ENCODE measurements at places on chromosomes 1 and 21.

DNA sequence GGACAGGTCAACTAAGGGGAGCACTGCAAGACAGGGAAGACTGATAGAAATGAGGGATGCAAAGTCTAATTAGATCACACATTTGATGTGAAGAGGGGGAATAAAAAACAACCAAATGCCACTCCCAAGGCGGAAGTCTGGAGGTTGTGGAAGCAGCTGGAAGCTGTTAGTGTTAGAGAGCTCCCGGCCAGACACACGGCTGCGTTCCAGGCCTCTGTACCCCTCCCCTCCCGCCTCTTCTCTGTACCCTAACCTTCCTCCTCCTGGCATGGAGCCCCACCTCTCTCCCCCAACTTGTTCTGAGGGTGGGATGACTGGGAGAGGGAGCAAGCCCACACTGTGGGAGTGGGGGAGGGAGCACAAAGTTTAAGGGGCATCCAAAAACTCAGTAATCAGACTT is 67.0 kb downstream of the PLEKHA6 start:
- DNase-seq = no peak

- DNase-seq = no peak
Observed at GRCh38 chr1:61093525-61094137, 11.3 kb downstream of the NFIA start.

- DNase-seq = no peak
Observed at GRCh38 chr1:91754816-91755580, 131.0 kb downstream of the TGFBR3 start.

GRCh38 chr1:82724246-82724645 is 923.5 kb downstream of the ADGRL2 start:
- no peak for DNase-seq

DNA sequence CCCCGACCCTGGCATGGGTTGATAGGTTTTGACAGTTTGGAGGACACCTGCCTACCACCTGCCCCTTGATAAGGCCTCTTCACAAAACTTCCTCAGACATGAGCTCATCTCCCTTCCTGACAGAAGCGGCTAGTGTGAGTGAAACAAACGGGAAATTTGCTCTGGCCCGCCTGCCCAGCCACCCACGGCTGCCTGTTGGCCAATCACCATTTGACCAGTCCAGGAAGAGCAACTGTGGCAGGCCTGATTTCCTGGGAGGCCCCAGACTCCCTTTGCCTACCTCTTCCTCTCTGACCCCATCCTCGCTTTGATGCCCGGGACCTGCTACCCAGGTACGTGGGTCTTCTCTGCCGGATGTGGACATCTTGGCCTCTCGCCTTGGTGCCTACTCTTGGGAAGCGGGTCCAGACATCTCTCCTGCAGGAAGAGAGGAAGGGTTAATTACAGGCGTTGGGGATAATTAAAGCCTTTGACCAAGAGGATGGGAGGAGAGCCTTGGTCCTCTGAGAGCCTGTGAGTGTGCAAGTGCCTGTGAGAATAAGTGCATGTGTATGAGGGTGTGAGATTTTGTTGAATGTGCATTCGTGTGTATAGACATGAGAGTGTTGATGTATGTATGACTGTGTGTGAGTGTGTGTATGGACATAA is 1.1 kb upstream of the EPHA2 start:
- no peak for DNase-seq

GRCh38 chr1:20147846-20148570 is 8.9 kb downstream of the PLA2G2F start:
- DNase-seq = peak; percentile 22

GRCh38 chr1:165933446-165934170 is 106.2 kb downstream of the UCK2 start:
- no peak for DNase-seq

DNA sequence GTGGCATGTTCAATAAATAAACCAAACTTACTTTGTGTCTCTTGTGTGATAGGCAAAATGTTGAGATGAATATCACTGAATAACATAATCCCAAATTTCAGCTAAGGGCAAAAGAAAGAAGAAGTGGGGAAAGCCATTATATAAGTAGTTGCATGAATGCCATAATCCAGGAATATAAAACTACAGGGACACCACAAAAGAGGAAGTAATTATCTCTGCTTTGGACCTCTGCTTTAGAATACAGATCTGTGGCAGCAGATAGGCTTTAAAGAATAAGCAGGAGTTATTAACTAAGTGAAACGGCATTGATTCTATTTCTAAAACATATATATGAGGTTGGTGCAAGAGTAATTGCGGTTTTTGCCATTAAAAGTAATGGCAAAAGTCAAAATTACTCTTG is 288.5 kb upstream of the SNX7 start:
- no peak for DNase-seq

DNA sequence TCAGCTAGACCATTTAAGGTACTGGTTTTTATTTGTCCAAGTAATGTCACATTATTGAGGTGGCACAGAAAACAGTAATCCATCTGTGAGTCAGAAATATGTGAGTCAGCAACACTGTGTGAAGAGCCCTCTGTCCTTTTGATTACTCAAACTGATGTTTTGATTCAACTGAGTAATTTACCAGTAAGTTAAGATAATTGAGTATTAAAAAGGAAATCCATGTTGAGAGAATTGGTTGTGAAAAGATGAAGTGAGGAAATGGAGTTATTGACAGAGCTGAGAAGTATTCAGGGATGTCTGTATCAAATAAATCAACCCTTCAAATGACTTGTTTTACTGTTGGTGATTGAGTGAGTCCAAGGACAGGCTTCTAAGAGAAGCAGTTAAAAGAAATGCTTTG is 302.7 kb upstream of the SGIP1 start:
- no peak for DNase-seq

DNA sequence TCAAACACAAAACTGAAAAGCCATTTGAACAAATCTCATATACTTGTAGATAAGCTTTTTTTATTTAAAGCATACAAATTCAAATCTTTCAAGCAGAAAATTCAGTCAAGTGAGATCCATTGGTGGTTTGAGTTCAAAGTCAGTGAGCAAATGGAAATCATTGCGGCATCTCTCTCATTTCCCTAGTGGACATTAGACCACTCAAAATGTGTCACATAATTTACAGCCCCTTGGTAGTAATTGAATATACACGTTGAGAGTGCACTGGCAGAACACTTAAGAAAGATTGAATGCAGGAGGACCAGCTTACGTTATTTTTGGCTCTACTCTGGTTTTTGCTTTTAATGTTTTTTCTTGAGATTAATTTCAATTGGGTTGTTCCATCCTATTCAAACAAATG is 633.7 kb downstream of the USP25 start:
- DNase-seq = no peak

GRCh38 chr1:168271636-168272035 is 9.0 kb upstream of the TBX19 start:
- DNase-seq = no peak

- DNase-seq = no peak
Observed at GRCh38 chr1:50658459-50659076, 235.3 kb upstream of the DMRTA2 start.

GRCh38 chr1:209106237-209106741 is 477.2 kb upstream of the CAMK1G start:
- no peak for DNase-seq

GRCh38 chr1:100028765-100029164 is 59.0 kb downstream of the SLC35A3 start:
- DNase-seq = no peak

DNA sequence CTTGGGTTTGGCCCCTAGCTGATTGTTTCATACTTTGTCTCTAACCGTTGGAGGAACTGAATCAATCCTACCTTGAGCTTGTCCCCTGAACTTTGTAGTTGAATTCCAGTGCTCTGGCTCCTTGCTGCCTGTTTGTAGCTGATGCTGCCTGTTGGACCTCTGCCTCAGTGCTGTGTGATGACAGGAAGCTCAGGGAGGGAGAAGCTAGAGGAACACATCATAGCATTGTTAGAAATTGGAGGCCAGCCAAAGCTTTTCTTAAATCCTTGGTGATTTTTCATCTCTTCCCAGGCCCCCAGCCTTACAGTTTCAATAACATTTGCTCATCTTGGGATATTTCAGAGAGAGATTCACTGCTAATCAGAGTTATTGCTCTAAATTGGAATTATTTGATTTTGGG is 34.0 kb downstream of the MACF1 start:
- no peak for DNase-seq

DNA sequence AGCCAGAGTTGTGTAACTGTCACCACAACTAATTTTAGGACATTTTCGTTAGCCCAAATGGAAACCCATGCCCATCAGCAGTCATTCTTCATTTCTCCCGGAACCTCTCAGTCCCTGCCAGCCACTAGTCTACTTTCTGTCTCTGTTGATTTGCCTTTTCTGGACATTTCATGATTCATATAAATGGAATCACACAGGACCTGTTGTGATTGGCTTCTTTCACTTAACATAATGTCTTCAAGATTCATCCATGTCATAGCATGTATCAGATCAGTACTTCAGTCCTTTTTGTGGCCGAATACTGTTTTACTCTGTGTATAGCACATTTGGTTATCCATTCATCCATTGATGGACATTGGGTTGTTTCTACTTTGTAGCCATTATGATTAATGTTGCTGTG is 7.1 kb downstream of the SLC66A1 start:
- DNase-seq = no peak

- no peak for DNase-seq
Observed at GRCh38 chr1:206937425-206937824, 8.8 kb downstream of the PIGR start.

GRCh38 chr1:241799416-241799815 is 48.6 kb upstream of the EXO1 start:
- DNase-seq = no peak

DNA sequence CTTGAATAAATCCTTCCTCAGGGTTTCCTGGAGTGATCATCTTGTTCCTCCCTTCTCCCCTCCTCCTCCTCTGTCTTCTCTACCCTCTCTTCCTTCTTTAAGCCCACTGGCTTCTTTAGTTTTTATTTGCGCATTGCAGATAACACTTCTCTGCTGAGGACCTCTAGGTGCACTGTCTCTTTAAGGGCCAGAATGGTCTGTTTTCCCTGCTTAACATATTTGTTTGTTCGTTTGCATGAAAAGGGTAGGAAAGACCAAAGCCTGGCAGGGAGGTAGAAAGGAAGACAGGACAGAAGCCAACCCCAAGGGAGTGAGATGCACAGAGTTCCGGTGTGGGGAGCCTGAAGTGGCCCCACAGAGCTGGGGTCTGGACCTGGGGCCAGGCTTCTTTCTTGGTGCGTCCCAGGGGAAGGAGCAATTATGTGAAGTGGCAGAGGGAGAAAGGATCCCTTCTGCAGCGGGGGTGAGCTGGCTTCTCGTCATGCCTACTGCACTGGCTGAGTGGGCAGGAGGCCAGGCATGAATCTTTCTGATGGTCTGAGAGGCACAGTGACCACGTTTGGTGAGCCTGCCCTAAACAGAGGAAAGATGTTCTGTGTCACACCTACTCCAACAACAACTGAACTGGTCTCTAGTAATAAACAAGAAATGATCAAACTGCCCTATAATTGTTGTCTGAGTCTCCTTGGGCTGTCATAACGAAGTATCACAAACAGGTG is 232.7 kb downstream of the KCNJ6 start:
- DNase-seq = no peak

DNA sequence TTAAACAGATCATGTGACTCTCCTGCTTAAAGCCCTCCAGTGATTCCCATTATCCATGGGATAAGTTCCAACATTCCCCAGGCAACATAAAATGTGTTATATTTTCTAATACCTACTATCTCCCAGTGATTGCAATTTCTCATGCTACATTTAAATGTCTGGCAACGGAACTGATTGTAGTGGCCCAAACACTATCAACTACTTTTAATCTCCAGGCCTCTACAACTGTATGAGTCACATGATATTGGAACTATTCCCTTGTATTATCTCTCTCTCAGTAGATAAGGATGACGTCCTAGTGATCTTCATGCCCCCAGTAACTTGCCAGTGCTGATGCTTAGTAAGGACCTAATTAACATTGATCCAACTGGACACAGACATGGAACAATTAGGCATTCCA is 49.9 kb downstream of the ERICH3 start:
- no peak for DNase-seq

- DNase-seq = no peak
Observed at GRCh38 chr1:186531561-186532165, 70.7 kb upstream of the PDC start.

DNA sequence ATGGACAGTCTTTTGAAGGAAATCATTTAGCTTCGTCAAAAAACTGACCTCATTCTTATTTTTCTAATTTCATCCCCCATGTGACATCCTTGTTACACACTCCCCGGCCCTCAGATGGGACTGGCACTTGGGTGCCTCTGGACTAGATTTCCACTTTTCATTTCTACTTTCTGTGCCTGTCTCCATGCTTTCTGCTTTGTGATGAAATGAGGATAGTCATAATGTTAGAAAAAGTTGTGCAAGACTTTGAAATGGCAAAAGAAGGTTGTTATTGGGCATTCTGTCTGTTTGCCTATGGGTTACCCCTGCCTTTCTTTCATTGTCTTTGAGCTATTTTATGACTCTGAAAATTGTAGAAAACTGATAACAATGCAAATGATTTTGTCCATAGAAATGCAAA is 54.9 kb downstream of the MDM4 start:
- no peak for DNase-seq

GRCh38 chr1:92973203-92973897 is 12.1 kb upstream of the DIPK1A start:
- no peak for DNase-seq

DNA sequence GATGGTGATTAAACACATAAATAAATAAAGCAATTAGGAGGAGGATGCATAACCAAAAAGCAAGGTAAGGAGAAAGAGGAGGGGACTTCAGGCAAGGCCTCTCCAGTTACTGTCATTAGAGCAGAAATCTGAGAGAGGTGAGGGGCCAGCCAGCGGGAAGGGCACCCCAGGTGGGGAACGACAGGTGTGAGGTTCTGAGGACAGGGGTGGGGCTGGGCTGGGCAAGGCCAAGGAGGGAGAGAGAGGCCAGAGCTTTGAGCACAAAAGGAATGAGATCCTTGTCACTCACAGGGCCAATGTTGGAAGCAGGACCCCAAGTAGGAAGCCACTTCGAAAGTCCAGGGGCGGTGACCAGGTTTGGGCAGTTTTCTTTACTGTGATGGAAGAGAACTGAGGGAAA is 182.2 kb upstream of the RAB4A start:
- no peak for DNase-seq
